Foreskin keratinocyte (primary cell): ENCODE measurements at places on chromosomes 7 and 10. TPM values are rescaled to one million over a fixed set of nuclear protein-coding genes. Genes with fewer than 3 reads are reported as not detected.

Gene OR6B1
- polyA plus RNA-seq = not detected in 2 replicates

DNA sequence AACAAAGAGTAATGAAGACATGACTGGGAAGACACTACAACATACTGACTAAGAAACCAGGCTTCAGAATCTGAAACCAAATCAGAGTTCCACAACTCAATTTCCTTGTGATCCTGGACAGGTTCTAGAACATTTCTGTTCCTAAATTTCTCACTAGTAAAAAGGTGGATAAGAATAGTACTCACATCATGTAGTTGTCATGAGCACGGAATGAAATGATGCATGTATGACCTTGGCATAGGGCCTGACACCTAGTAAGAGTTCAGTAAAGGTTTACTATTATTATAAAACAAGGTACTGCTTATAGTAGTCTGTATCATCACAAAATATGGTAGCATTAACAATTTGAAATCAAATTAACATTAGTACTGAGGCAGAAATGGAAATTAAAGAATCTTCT, 19.9 kb downstream of the DOCK4 start:
- DNase-seq = no peak

GRCh38 chr10:130748409-130749057, 563.0 kb downstream of the TCERG1L start:
- DNase-seq = no peak

Gene PIP
- not detected in 2 replicates for polyA plus RNA-seq

Gene RARRES2
- not detected in 2 replicates for polyA plus RNA-seq

GRCh38 chr10:78224602-78225001, 190.9 kb downstream of the RPS24 start:
- no peak for DNase-seq

Gene SLC26A4
- polyA plus RNA-seq = 0.01 and 0.12 TPM in 2 replicates

Gene LHFPL3
- not detected in 2 replicates for polyA plus RNA-seq

GRCh38 chr10:59037018-59037389, 139.4 kb upstream of the PHYHIPL start:
- DNase-seq = no peak

DNA sequence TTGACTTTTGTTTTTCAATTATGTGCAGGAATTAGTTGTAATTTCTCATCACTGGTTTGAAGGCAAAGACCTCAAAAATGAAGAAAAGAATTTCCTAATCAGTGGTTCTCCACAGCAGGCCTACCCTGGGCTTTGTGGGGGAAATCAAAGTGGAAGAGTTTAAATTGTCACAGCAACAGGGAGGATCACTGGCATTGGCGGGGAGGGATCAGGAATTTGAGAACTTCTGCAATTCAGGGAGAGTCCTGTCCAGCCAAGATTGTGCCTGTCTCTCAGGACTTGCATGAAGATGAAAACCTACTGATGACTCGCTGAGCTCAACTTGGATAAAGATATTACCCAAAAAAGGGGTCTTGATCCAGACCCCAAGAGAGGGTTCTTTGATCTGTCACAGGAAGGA, 70.1 kb downstream of the HACD1 start:
- DNase-seq = no peak

DNA sequence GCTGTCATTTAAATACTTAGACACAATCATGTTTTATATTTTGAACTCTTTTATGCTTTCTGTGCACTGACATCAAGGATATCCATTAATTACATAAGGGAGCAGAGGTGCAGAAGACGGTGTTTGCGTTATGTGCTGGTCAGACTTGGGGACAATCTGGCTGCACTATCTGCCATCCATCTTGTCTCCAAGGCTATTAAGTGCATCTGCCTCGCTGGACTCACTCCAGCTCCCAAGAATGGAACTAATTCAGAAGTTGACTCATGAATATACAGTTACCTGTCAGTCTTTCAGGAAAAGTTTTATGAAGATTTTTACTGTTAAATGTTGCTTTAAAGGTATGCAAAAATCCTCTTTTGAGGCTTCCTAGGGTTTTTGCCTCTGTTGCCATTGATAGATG, 391.0 kb downstream of the SUGCT start:
- no peak for DNase-seq

GRCh38 chr7:146528581-146528980, 412.0 kb downstream of the CNTNAP2 start:
- DNase-seq = no peak

Gene POLR2J2
- 0.35 and 2.9 TPM in 2 replicates for polyA plus RNA-seq

DNA sequence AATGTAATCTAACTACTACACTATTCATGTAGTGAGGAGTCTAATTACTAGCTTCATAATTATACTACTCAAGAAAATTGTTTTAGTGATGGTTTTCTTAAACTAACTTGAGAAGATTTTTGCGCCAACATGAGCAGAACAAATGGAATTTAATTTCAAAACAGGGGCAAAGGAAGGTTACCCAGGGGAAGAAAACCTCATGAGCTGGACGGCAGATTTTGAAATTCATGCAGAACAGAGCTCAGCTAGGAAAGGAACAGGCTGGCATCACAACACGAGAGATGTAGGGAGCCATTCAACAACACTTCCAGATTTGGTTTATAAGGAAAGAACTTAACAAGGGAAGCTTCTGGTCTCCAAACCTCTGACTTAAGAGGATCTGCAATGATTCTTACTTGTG, 235.3 kb upstream of the PRKCQ start:
- DNase-seq = no peak

DNA sequence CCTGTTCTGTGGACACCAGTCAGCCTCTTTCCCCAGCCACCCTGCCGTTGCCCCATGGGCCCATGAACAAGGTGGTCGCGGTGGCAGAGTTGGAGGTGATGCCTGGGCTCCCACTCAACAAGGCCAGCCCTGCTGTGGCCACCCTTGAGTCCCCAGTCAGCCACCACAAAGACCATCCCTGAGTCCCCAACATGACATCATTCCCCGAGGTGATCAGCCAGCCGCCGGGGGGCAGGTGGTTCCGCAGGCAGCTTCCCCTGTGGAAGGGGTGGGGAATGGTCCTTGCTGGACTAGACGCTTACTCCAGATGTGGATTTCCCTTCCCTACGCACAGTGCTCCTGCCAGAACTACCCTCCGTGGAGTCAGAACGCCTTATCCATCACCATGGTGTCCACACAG, 271.7 kb downstream of the PTPRN2 start:
- no peak for DNase-seq

- DNase-seq = no peak
These were observed 195.9 kb downstream of the MDFIC start for GRCh38 chr7:115117748-115118147.

Gene SH2D4B
- polyA plus RNA-seq = 0.02 TPM in 1 of 2 replicates, not detected in the other

Gene SEPHS1
- 35.3 and 42.6 TPM in 2 replicates for polyA plus RNA-seq
